AML-193 (cell line): ENCODE measurements at places on chromosomes 2 and 18.
A peak's percentile ranks its signal among the peaks of the same experiment; 100 is the strongest.

GRCh38 chr2:113080134-113080533 lies 12.4 kb downstream of the IL1F10 start:
- peak; percentile 47 for DNase-seq

GRCh38 chr2:43209204-43209717 lies 17.1 kb downstream of the ZFP36L2 start:
- no peak for DNase-seq

GRCh38 chr18:3248062-3248657 lies 559 bp downstream of the MYL12A start:
- DNase-seq: no peak

GRCh38 chr2:203510941-203511305 lies 24.2 kb downstream of the RAPH1 start:
- no peak for DNase-seq

- DNase-seq: no peak
These were observed 28.0 kb upstream of the MGAT5 start for GRCh38 chr2:134225841-134226240.

GRCh38 chr2:109689182-109689930 lies 75.2 kb downstream of the SOWAHC start:
- no peak for DNase-seq

DNA sequence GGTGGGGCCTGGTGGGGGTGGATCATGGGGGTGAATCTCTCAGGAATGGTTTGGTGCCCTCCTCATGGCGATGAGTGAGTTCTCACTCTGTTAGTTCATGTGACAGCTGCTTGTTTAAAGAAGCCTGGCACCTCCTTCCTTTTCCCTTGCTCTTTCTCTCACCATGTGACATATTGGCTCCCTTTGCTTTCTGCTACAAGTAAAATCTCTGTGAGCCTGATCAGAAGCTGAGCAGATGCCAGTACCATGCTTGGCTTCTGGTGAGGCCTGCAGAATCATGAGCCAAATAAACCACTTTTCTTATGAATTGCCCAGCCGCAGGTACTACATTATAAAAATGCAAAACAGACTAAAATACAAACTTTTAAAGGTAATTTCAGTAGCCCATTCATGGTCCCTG lies 73.4 kb upstream of the TEX51 start:
- DNase-seq: no peak

- DNase-seq: no peak
These were observed 1185.2 kb upstream of the CELF4 start for GRCh38 chr18:38750751-38751150.

DNA sequence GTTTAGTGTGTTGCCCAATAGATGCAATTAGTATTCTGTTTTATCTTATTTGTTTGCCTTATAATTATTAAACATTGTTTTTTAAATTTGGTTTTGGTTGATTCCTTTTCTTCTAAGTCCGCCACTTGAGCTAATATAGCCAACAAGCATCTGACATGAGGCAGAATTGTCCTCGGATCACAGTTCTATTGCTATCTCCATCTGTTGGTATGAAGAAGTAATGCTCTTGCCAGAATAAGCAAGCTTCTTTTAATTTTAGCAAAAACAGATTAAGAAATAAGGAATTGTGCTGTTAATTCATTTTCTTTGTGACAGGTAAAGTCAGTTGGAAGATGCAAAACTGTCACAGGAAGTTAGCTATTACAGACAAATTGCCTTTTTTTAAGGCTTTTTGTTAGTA lies 54.3 kb downstream of the R3HDM1 start:
- DNase-seq: peak; percentile 21

- DNase-seq: no peak
These were observed 125.8 kb downstream of the NETO1 start for GRCh38 chr18:72742002-72742401.

GRCh38 chr2:10646153-10646552 lies 43.6 kb downstream of the NOL10 start:
- DNase-seq: no peak

DNA sequence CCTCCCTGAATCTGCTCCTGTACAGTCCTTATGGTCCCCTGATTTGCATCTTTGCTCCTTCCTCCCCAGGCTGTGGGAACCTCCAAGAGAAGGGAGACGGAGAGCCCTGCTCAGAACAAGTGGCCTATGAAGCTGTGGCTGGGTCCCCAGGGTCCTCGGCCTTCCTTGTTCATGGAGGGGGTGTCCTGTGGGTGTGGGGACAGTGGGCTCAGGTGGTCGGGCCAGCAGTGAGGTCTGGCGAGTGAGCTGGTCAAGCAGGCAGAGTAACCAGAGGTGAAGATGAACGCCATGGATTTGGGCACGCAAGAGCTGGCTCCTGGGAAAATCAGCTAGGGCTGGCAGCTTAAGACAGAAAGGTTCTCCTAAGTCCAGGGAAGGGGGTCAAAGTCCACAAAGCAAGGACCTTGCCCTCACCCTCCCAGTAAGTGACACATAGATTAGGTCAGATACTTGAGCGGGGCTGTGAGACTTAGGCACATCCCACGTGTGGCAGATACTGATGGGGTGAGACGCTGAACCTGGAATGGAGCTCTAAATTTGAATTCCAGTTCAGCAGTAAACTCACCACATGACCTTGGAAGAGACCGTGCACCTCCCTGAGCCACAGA lies 24.8 kb downstream of the GNLY start:
- DNase-seq: no peak

DNA sequence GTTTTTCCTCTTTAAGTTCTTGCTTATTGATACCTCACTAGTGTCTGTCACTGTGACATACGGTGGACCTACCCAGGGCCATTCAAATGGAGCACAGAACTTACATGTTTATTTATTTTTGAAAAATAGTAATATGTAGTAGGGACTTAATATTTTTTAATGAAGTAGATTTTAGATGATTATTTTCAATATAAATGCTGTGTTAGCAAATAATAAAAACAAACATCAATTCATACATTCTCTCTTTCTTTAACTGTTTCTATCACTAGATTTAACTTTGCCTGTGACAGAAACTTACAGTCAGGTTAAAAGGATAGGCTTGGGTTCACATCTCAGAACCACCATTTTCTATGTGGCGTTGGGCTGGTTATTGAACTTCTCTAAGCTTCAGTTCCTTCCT lies 184.4 kb upstream of the RASGRP3 start:
- DNase-seq: no peak

GRCh38 chr18:74826572-74826971 lies 228.9 kb downstream of the ZNF407 start:
- no peak for DNase-seq

- no peak for DNase-seq
These were observed 215.6 kb upstream of the TNP1 start for GRCh38 chr2:217075268-217076057.

- DNase-seq: no peak
These were observed 53.7 kb downstream of the ZBTB7C start for GRCh38 chr18:48355276-48356115.

GRCh38 chr18:62023536-62023935 lies 130.7 kb upstream of the RNF152 start:
- no peak for DNase-seq

DNA sequence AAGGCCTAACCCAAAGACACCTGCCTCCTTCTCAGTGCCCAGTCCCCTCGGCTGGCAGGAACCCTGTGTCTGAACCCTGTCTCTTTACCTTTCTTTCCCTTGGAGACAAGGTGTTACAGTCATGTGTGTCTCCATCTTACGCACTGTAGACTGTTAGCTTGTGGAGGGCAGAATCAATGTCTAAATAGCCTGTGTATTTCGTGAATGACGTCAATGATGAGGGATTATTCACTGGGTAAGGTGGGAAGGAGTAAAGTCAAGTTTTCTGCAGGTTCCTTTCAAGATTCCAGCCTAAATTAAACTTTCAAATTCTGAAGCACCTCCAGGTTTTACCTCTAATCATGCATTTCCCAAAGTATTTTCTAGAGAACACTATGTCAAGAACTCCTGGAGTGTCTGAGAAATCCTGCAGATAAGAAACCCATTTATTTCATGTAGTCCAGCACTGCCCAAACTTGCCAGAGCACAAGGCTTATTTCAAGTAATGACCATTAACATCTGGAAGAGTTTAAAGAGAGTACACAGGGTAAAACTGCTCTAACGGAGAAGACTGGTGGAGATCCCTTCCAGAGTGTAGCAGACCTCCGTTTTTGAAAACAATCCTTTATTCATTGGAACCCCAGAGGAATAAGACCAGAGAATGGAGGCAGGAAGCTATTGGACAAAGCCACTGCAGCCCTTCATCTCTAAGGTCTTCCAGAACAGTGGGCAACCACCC lies 72.8 kb downstream of the KCNF1 start:
- no peak for DNase-seq

- no peak for DNase-seq
These were observed 4.1 kb upstream of the KLHL30 start for GRCh38 chr2:238134393-238134785.

- no peak for DNase-seq
These were observed 46.8 kb upstream of the CTDP1 start for GRCh38 chr18:79632765-79633164.

DNA sequence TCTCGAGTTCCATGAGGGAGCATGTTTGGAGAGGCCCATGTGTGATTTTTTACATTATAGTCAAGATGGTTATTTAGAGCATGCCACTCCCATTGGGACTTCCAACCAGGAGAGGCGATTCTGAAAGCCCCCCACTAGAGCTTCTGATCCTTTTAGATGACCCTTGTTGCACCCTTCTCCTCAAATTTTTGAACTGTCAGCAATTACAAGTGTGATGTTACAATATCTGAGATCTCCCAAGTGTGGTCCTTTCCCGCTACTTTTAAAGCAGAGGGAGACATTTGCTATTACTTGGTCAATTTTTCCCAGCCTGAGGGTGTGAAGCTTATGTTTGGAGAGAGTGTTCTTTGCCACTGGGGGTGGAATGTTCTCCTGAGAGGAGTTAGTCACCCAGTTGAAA lies 16.7 kb upstream of the PTH2R start:
- DNase-seq: no peak

DNA sequence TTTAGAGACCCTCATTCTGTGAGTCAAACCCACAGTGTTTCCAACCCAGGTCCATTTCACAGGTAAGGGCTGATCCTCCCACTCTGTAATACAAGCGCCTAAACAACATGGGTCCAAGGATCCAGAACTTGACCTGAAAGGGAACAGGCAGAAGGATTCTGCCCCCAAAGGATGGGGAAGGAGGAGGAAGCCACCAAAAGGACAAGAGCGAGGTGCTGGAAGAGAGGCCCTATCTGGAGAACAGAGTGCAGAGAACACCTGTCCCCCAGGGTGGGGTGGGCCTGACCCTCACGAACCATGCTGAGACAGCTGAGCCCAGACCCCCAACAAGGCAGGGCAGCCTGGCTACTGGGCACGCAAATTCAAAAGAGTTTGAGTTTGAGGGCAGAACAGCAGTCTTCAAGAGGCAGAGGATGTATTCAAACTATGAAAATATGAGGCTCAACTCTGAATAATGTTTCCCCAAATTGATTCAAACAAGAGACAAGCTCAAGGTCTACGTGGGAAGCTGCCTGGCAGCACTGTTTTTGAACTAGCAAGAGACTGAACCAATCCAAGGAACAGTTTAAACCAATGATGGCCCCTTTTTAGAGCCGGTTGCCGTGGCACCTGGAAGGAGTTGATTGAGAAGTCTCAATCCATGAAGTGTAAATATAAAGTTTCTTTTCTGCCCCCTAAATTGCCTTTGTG lies 212.7 kb downstream of the ALPK2 start:
- DNase-seq: no peak

GRCh38 chr2:42624047-42624446 lies 55.6 kb downstream of the MTA3 start:
- DNase-seq: no peak

GRCh38 chr2:209942936-209943605 lies 59.4 kb upstream of the RPE start:
- DNase-seq: no peak

DNA sequence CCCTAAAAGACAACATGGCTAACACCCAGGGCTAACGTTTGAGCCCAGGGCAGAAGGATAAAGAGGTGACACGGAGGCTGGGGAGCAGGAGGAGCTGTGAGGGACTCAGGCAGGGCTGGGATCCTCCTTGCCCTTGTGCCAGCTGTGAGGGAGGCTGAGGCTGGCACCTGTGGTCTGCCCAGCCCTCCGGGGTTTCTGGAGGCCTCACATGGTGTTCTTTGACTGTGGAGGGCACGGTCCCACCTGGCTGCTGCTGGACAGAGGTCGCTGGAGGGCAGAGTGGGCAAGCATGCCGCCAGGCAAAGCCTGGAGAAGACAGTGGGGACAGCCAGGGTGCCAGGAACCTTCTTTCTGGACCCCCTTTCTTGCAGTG lies 26.8 kb upstream of the CNNM3 start:
- no peak for DNase-seq

- peak; percentile 60 for DNase-seq
These were observed 67.7 kb downstream of the EPAS1 start for GRCh38 chr2:46364797-46365457.

DNA sequence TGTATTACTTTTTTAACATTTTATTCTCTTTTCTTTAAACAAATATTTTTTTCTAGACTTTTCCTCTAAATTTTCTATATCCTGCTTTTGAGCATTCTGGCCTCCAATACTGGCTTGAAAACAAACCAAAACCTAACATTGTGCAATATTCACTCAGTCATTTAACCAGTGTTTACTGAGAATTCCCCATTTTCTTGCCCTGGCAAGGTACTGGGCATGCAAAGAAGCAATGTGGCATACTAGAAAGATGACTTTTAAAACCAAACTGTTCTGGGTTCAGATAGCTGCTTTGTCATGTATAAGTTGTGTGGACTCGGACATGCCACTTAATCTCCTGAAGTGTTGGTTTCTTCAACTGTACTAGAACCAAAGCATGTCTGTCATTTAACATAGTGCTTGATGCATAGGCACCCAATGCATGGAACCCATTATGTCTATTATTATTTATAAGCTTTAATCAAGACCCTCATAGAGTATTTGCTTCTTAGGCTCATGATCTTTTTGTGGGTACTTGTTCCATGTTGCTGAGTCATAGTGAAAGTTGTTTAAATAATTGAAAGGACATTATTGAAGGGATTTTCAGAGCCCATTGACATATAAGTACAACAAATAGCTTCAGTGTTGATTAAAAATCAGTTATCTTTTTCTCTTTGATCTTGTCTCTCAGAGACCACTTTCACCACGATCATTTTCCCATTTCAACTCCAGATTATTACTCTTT lies 185.4 kb upstream of the OSR1 start:
- no peak for DNase-seq

GRCh38 chr2:99898336-99899048 lies 243.9 kb downstream of the AFF3 start:
- DNase-seq: no peak

- no peak for DNase-seq
These were observed 289.9 kb upstream of the RBMS1 start for GRCh38 chr2:160783474-160783873.
